ENCODE measurements at places on chromosomes 11 and 22.

GRCh38 chr11:63814383-63814736 is 1.1 kb downstream of the SPINDOC start:
- DNase-seq = no peak

GRCh38 chr11:28584992-28585391 is 476.8 kb downstream of the METTL15 start:
- DNase-seq = no peak

- no peak for DNase-seq
Measured at GRCh38 chr22:21682385-21683175, 16.8 kb downstream of the PPIL2 start.

DNA sequence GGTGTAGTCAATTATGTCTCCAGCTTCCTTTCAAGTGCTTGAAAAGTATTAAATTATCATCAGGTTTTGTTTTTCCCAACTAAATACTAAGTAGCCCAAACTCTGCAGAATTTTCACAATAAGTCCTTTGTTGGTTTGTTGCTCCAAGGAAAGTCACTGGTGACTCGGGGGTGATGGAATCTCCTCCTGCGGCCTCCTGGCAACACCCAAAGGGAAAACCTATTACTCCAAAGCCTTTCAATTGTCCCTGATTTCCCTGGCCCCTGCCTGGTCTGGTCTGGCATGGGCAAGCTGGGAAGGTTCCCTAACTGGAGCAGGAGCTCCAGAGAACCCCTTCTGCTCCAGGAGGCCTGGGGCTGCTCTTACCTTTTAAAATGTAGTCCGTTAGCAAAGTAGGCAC is 47.9 kb downstream of the FEZ1 start:
- DNase-seq = no peak

DNA sequence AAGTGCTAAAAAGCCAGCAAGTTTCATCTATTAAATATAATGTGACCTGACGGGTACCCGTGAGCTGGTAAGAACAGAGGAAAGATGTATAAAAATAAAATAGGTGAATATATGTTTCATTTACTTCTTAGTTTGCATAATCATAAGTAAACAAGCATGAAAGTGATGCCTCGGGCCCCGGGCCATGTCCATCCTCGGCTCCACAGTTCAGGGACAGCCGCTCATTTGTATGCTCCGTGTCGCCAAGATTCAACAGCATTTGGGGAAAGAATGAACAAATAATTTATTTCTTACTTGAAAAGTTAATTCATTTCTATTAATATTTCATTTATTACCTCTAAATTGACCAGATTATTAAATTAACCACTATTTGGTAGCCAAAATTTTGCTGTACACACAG is 251.8 kb downstream of the NTM start:
- DNase-seq = no peak

GRCh38 chr11:42311514-42311913 is 852.1 kb upstream of the LRRC4C start:
- DNase-seq = peak; percentile 20

DNA sequence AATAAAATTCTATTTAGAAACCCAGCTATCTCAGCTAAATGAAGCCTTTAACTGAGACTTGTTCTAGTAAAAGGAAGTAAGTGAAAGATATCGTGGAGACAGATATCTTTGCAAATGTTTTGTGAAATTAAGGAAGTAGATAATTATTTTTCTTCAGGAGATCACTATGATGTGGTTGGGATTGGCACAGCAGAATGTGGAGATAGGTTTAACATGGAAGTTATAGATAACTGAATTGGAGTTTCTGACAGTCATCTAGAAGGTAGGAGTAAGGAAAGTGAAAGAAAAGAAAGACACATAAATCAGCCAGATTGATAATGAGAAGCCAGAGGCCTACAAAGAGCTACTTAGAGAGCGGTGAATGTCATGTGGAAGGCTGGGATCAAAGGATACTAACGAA is 4.7 kb upstream of the CASP5 start:
- no peak for DNase-seq

GRCh38 chr11:64556721-64557250 is 34.2 kb upstream of the SLC22A12 start:
- DNase-seq = no peak

DNA sequence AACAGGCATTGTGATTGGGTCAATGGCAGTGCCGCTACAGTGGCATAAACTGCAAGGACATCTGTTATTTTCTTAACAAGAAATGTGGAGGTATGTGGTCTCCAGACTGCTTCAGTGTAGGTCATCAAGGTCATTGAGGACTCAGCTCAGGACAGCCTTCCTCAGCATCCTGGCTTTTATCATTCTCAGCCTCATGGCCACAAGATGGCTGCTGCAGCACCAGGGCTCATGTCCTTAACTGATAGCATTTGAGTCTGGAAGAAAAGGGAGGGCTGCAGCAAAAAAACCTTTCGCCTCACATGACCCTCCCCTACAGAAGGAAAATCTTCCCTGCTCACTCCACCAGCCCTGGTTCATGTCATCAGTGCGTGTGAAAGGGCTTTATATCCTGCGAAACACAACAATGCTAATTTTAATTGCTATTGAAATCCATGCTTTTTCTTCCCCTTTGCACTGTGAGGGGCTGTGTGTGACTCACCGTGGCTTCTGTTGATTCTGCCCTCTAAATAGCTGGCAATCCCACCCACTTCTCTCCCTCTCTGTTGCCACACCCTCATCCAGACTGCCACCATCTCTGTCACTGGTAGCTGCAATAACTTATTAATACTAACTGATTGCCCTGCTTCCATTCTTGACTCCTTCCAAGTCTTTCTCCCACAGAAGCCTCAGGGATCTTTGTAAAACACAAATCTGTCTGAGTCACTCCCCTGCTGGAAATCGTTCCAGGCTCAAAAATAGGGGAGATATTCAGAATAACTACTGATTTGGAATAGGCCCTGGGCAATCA is 43.8 kb downstream of the CHRDL2 start:
- no peak for DNase-seq

DNA sequence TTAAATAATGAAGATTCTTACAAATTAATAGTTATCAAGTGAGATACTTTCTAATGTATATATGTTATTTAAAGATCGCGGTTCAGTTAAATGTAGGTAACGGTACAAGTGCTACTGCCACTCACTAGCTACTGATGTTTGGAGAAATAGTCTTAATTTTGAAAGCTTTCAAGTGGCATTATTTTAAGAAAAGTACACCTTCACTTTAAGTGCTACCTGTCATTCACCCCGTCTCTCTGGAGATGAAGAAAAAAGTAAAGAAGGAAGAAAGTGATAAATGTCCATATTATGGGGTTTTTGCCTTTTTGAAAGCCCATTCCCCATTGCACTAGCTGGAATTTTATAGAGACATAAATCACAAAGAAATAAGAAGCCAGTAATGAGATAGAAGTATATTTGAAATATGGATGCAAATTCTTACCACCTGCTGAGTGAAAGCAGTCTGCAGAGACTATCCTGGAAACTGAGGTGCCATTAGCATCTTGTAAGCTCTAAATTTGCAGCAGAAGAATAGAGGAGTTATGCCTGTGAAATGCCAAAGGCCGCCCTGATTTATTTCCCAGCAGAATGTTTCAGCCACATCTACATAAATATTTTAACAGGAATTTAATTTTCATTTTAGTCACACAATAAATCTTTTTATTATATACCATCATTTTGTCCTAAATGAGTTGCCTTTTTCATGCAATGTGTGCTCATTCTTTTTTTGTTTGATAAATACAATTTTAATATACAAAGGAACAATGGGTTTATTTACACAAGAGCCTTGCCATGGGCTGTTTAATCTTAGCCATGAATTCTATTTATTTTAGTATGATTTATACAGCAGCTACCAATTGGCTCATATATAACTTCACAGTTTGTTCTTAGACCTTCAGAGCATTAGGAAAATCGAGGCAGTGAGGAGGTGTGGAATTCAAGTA is 489.9 kb upstream of the RAG2 start:
- DNase-seq = no peak

- no peak for DNase-seq
Measured at GRCh38 chr11:43942662-43943371, 380 bp downstream of the C11orf96 start.
